T-helper 2 cell (primary cell): ENCODE measurements at places on chromosomes 13 and 19.

- no peak for DNase-seq
Observed at GRCh38 chr13:50712456-50712855, 131.0 kb downstream of the DLEU7 start.

- DNase-seq: no peak
Observed at GRCh38 chr13:110627351-110627750, 12.0 kb downstream of the NAXD start.

GRCh38 chr19:46913852-46914430 is 53.1 kb downstream of the ARHGAP35 start:
- no peak for DNase-seq

DNA sequence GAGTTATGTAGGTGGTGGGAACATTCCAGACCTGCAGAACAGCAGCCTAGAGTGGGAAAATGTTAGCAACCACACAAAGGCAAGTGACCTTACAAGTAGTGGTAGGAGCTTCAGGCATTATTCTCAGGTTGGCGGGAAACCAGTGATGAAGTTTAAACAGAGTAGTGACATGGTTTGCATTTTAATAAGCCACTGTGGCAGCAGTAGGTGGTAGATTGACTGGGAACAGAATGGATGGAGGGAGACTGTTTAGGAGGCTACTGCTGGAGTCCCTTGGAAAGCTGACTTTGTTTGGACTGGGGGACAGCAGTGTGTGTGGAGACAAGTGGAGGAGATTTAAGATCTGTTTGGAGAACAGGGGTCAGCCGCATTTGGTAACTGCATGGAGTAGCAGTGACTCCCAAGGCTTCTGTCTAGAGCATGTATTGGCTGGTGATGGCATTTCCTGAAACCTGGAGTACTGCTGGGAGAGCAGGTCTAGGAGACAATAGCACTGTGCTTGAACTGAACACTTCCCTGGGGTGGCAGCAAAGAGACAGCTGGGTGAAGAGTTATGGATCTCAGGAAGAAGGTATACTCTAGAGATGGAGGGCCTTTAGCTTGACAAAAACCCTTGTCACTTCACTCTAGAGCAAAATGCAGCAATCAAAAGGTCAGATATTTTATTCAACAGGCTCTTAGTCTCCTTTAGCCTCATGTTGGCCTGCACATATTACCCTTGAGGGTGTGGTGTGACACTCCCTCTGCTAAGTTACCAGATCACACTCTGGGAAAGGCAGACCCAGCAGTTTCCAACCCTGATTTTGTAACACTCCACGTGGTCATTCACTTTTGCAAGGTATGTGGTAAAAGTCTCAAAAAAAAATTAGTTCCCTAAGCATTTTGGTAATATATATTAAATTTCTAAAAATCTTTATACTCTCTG is 70.3 kb downstream of the DHRS12 start:
- no peak for DNase-seq

DNA sequence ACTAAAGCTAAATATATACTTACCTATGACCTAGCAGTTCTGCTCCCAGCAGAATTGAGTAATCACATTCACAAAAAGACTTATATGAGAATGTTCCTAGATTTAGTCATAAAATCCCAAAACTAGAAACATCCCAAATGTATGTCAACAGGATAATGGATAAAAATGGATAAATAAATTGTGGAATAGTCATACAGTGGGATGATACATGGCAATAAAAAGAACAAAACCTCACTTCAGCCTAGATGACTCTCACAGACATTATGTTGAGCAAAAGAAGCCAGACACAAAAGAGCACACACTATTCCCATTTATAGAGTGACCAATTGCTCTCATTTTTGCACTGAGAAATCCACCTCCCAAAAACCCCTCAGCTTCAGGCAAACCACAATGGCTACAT is 352.4 kb upstream of the HTR2A start:
- DNase-seq: no peak

GRCh38 chr19:1700733-1701663 is 48.6 kb upstream of the TCF3 start:
- DNase-seq: no peak

- DNase-seq: no peak
Observed at GRCh38 chr19:44607049-44607448, 6.3 kb upstream of the IGSF23 start.

GRCh38 chr13:59447031-59447430 is 716.7 kb downstream of the DIAPH3 start:
- DNase-seq: no peak
